ENCODE measurements at places on chromosomes 5 and 9.

DNA sequence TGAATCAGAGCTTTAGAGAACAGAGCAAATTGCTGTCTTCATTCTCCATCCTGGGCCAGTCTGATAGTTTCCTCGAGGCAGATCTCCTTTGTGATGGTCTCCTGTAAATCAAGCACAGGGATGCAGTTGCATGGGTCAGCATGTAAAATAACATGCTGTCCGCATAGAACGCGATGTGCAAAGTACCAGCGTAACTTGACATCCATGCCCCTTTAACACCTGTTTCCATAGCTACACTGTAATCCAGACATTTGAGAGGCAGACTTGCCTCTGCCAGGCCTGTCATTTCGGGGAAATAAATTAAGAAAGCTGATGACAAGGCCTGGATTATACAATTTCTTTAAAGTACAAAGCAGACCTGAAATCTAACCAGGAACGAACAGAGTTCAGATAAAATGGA is 413.5 kb downstream of the TLE4 start:
- peak; percentile 63 for DNase-seq

- DNase-seq = no peak
Observed at GRCh38 chr9:114088571-114089170, 10.4 kb downstream of the KIF12 start.

DNA sequence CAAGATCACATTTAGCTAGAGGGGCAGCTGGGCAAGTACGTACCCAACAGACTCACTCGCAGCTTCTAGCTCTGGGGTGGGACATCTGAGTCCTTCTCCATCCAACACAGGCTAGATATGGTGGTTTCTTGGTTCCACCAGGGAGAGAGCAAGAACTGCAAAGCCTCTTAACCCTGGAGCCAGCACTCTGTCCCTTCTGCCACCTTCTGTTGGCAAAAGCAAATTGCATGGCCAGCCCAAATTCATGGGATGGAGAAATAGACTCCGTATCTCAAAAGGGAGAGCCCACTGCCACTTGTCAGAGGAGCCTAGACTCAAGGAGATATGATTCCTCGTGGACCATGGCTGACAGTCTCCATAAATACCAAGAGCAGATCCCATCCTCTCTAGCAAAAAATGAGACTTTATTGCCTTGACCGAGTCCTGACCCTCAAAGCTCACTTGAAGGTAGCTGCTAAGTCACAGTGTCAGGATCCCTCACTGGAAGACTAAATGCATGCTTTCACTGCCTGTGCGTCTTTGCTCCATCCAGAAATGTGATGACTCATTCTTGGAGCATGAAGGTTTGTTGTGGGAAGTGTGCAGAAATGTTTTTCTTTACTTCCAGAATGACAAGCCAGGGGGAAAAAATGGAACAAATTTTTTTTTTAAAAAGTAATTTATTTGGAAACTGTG is 28.8 kb upstream of the ROR2 start:
- no peak for DNase-seq

- DNase-seq = peak; percentile 56
Observed at GRCh38 chr9:83620841-83621636, 1.9 kb upstream of the IDNK start.

DNA sequence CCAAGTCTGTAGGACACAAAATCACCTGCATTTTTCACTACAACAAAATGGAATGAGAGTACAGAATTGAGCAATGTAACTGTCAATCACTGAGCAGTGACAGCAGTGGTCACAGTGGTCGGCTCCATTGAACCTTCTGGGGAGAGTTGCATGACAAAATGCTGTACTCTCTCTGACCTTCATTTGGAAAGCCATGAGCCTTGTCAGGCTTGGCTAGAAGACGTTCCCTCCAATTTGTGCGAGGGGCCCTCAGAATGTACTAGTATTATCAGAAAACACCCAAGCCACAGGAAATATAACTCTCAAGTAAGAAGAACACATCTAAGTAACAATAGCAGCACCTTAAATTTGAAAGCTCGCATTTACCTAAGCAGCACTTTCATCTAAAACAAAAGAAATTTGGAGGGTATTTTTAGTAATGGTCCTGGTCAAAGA is 425.6 kb upstream of the MEF2C start:
- DNase-seq = no peak

DNA sequence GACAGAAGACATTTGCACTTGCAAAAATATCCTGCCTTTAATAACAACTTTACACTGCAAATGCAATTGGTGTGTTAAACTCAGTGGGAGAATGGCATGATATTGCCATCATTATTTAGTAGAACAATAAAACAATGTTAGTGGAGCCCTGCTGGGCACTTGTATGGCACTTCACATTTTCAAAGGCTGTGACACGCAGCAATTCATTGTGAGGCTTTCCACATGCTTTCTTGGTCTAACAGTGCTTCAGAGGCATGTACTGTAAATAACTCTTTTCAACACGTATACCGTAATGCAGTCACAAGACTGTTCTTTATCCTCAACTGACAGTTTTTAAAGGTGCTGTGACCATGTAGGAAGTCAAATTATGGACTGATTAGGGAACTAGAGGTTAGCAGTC is 155.5 kb upstream of the EPB41L4A start:
- DNase-seq = peak; percentile 55

DNA sequence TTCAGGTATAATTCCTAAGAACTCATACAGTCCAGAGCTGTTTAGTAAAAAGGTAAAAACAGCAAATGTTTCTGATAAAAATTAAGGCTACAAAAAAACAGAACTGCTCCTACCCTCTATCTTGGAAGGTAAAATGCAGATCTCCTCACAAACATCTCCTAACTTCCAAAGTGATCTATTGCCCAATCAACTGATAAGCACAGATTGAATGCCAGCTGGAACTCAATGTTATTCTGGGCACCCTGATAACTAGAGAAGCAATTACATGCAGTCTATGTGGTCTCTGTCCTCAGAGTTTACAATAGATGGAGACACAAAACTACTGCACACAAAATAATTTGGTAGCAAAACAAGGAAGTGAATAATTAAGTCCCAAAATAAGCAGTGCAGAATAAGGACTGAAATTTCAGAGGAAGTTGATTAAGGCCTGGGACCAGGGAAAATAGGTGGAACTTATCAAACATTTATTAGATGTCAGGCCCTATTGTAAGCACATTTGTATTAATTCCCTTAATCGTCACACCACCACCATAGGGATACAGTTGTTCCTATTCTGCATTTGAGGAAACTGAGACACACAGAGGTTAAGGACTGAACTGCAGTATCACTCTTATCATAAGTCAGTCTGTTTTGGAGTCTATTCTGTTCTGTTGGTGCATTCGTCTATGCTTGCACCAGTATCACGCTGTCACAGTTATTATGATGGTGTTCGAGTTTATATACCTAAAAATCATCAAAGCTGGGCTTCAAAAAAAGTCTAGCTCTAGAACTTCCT is 102.2 kb upstream of the TARS1 start:
- no peak for DNase-seq

DNA sequence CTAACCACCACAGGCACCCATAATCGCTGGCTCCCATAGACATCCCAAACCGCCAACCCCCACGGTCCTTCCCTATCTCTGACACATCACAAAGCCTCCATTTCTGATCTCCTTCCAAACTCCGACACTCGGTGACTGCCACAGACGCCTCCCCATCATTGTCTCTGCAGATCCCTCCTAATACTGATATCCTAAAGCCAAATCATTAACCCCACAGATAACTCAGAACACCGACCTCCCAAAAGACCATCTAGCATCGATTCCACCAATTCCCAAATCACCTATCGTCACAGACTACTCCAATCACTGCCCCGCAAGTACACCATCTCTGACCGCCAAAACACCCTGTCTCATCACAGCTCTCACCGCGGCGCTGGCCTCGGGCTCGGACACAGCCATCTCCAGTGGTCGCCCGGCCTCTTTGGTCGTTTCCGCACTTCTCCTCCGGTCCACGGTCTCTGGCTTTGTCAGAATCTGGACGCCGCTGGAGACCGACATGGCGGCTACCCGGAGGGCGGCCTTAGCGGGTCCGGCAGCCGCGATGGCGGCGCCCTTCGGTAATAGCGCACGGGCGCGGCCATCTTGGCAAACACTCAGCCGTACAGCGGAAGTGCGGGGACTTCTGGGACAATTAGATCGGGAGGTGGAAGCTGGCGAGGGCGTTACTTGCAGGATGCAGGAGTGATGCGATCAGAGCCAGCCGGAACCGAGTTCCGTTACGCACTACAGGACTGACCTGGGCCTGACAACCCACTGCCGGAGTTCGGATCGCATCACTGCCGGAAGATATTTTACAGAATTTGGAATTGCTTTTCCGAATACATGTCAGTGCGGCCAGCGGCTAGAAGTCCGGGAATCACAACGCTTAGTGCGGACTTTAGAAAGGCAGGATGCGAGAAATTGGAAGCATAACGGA is at the start of gene ZFP37:
Gene ZFP37 (minus strand): TSS at position 534 of the 916 bp plus-strand sequence. CDS start 36 bp downstream, at position 498.
- DNase-seq = peak; percentile 90

- no peak for DNase-seq
Observed at GRCh38 chr9:120440791-120441190, 139.2 kb downstream of the CDK5RAP2 start.

- no peak for DNase-seq
Observed at GRCh38 chr9:26947736-26948135, 694 bp upstream of the PLAA start.

DNA sequence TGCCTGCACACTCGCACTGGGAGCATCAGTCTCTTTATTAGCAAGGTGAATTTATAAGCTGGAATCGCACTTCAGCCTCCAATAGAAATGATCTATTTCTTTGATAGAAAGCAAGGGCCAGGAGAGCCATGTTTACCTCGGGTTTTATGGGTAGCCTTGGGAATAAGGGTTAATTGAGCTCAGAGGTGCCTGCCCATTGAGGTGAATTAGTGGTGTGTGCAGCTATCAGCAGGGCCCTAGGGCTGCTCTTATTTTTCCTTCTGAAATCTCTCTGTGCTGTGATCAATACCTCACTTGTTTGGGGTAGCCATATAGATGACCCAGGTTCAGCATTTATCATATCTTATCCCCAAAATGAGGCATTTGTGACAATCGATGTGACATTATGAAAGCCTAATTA is 297.8 kb downstream of the EBF1 start:
- no peak for DNase-seq

- DNase-seq = no peak
Observed at GRCh38 chr9:80560976-80561375, 989.2 kb downstream of the TLE4 start.

DNA sequence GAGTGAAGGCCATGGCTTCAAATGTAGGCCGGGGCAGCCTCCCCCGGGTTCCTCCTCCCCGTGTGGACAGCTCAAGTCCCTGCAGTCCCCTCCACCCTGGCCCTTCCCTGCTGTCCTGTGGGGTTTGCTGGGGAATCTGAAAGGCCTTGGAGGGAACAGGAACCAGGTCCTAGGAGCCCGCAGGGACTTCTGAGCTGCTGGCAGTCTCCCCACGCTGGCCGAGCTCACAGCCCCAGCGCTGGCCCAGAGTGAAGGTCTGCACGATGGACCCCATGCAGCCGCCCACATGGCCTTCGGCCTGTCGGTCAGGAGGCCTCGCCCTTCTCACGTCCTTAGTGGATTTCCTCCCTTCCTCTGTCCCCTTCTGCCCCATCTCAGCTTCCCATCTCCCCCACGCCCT is 25.7 kb upstream of the NOTCH1 start:
- DNase-seq = no peak

DNA sequence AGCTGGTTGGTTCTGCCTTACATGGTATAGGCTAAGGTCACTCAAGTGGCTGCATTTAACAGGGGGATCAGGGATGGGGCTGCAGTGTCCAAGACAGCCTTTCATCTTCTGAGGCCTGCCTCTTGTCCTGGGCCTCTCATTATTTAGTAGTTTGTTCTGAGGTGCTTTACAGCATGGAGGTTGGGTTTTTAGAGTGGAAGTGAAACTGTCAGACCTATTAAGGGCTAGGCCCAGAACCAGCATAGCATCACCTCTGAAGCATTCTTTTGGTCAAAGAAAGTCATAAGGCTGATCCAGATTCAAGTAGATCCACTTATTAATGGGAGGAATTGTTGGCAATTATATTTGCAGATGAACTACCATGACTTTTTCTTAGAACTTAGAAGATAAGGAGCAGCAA is 146.0 kb upstream of the NMUR2 start:
- DNase-seq = no peak

GRCh38 chr9:82208741-82209450 is 220.3 kb downstream of the SPATA31D1 start:
- DNase-seq = no peak

GRCh38 chr5:147332658-147333057 is 97.8 kb downstream of the STK32A start:
- peak; percentile 9 for DNase-seq

DNA sequence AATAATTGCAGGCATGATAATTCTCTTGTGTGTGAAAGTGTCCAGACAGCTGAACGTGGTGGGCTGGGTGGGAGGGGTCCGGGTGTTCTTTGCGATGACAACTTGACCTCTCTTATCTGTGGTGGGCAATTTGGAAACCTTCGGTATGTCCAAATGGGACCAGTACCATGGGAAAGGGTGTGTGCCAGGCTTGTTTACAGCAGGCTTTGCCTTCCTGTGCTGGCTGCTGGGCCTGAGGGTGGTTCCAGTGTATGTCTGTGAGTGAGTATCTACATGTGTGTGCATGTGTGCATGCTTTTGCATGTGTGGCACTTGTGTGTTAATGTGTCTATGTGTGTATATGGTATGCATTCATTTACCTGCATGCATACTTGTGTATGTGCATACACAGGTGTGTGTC is 166.4 kb downstream of the GADD45G start:
- no peak for DNase-seq

GRCh38 chr5:72112389-72112788 is 5.1 kb downstream of the MAP1B start:
- DNase-seq = no peak

DNA sequence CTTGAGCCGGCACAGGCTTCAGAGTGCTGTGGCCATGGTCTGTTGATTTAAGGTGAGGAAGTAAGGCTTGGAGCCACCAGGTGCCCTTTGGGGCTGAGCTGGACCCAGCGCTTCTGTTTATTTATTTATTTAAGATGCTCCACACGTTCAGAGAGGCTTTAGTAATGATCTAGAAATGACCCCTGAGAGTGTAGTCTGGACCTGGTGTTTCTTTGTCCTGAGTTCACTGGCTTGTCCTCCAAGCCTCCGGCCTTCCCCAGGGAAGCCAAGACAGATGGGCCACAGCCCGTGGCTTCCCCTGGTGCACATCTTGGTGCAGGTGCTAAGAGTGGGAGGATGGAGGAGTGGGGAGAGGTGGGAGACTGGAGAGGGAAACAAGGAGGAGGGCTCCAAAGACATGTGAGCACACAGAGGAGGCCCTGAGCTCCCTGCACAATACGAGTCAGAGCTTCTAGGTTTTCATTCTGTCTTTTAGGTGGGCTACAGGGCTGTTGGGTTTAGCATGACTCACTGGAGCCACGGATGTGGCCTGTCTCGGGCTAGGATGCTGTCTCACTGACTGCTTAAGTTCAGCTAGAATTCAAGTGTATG is 56.9 kb downstream of the AHRR start:
- DNase-seq = no peak

DNA sequence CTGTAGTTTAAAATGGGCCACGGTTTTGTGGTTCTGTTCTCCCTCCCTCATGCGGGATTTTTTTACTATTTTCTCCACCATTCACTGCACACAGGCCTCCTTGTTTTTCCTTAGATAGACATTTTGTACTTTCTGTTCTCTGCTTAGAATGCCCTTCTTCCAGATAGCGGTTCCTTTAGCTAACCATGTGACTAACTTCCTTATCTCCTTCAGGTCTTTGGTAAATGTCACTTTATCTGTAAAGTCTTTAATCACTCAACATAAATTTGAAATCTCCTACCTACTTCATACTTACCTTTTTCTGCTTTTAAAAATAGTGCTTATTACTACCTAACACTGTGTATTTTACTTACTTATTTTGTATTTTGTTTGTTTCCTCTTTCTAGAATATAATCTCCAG is 15.0 kb downstream of the FER start:
- no peak for DNase-seq

GRCh38 chr9:32665101-32665500 is 29.6 kb upstream of the TAF1L start:
- no peak for DNase-seq
